Activated CD8-positive, alpha-beta memory T cell treated with anti-CD3 and anti-CD28 coated beads for 24 hours (primary cell): ENCODE measurements at places on chromosomes 5 and 9.

DNA sequence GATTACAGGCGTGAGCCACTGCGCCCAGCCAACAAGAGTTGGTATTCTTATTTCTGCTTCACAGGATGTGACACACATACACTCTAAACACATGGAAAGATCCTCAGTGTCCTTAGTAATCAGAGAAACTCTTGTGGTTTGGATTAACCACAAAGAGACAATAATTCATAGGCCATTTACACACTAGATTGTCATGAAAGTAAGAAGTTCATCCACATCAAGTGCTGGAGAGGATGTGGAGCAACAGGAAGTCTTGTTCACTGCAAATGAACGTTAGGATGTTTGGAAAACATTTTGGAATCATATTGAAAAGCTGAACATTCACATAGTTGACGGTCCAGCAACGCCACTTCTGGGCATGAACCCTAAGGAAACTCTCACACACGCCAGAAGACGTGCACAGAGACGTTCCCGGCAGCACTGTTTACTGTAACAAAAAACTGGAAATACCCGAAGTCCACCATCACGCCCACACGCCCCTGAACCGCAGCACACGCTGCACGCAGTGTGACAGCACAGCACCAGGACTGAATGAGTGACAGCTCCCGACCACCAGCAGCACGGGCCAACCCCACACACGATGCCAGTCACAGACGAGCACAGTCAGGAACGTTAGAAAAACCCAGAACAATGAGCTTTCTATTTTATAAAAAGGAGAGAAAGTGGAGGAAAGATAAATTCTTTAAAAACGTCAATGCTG is 87.6 kb downstream of the COL23A1 start:
- DNase-seq: no peak

DNA sequence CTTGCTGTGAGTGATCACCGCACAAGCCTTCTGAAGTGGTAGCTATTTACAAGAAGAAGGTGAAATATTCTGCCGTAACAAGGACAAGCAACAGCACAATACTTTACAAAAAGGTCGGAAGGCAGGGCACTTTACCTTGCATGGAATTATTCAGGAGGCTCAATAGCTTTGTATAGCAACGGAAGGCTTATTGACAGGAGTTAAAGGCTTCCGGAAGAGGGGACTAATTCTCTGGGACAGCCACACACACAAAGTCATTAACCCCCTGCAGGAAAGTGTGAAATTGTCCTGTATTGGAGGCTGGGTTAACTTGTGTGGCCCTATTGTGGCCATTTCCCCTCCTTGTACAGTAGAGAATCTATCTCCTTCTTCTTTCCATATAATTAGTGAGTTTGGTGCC is 199.3 kb upstream of the SEMA6A start:
- DNase-seq: no peak

- DNase-seq: no peak
These were observed 191.0 kb downstream of the GABBR2 start for GRCh38 chr9:98517761-98518160.

- no peak for DNase-seq
These were observed 26.5 kb downstream of the PPP2R2B start for GRCh38 chr5:146852089-146852488.

GRCh38 chr5:128896675-128897074 is 68.6 kb upstream of the SLC27A6 start:
- no peak for DNase-seq

- no peak for DNase-seq
These were observed 4.3 kb downstream of the ADAMTS16 start for GRCh38 chr5:5144441-5144840.

- DNase-seq: no peak
These were observed 64.6 kb upstream of the SHISAL2B start for GRCh38 chr5:64625678-64626077.

DNA sequence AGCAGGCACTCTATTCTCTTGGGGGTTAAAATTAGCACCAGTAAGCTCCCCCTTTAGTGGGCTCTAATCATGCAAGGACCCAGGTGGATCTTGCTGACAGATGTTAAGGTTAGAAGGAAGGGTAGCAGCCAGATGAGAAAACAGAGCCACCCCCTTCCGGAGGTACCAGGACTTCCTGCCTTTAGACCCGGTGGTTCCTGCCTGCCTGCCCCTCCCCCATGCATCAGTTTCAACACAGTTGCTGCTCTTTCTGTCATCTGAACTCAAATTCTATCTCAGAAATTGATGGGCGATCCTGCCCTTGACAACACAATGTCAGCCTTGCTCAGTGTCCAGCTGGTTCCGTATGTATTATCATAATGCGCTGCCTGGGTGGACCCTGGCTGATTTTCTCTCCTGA is 287.3 kb downstream of the EBF1 start:
- peak; percentile 71 for DNase-seq

- no peak for DNase-seq
These were observed 277.8 kb upstream of the FTMT start for GRCh38 chr5:121573721-121574382.

GRCh38 chr9:87201351-87201751 is 254.0 kb upstream of the GAS1 start:
- DNase-seq: no peak

DNA sequence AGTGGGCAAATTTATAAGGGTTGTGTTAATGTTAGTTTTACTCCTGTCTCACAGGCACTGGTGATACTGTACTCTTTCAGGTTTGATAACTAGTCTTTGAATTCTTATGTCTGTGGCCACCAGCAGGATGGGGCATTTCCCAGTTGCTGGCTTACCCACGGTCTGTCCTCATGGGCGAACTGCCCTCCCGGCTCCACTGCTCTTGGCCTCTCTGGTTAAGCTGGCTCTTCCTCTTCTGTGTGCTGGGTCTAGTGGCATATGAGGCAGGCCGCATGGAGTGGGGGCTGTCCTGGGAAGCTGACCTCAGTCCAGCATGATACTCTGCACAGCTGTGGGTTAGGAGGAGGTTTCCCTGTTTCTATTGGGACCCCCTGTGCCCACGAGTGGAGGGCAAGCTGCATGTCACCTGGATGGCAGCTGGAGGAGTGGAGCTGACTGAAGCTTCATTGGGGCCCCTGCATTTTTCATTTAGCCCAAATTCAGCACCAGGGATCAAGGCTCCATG is 19.5 kb downstream of the PHF2 start:
- no peak for DNase-seq

- no peak for DNase-seq
These were observed 611.9 kb downstream of the IRX1 start for GRCh38 chr5:4207486-4207885.

DNA sequence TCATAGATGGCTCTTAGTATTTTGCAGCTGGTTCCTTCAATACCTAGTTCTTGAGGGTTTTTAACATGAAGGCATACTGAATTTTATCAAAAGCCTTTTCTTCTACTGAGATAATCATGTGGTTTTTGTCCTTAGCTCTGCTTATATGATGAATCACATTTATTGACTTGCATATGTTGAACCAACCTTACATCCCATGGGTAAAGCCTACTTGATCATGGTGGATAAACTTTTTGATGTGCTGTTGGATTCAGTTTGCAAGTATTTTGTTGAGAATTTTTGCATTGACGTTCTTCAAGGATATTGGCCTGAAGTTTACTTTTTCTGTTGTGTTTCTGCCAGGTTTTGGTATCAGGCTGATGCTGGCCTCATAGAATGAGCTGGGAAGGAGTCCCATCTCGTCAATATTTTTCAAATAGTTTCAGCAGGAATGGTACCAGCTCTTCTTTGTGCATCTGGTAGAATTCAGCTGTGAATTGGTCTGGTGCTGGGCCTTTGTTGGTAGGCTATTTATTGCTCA is 49.7 kb downstream of the YIPF5 start:
- DNase-seq: no peak

DNA sequence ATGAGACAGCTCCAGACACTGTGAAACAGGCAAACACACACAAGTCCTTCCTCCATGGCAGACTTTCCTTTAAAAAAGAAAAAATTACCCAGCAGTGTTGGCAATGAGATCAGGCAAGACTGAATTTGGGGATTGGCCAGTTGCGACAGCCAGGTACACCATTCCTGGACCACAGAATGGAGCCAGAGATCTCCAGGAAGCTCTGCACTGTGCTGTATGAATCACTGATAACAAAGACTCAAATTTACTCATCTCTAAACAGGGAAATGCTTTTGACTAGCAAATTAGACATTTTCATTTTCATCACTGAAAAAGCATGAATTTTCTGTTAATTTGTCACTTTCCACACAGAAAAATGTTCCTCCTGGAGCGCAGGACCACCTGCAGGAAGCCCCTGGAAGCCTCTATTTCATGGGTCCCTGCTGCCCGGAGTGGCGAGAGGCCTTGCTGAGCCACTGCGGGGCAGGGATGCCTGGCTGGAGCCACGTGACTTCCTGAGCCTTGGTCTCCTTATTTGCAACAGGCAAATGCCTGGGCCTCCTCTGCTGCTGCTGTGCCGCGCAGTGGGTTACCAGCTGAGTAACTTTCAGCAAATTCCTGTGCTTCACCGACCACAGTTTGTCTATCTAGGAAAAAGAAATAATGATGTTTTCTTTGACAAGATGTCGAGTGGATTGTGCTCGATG is 185.9 kb upstream of the ZNF618 start:
- no peak for DNase-seq

DNA sequence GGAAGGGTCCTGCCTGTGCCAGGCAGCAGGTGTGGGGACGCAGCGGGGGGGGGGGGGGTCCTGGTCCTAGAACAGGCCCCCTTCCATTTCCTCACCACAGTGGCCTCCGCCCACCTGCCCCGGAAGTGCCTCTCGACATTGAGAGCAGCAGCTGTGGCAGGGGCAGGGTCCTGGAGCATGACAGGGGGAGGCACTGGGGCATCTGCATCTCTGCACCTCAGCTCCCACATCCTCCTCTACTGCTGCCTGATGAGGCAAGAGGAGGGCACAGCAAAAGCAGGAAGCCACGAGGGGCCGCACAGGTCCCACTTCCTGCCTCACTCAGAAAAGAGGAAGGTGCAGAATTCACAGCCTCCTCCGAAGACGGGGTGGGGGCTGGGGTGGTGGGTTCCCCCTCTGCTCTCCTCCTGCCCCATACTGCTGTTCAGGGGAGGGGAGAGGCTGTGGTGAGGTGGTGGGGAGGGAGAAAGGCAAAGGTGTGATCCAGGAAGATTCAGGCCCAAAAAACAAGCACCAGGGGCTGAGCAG is 14.8 kb downstream of the AKNA start:
- peak; percentile 91 for DNase-seq

DNA sequence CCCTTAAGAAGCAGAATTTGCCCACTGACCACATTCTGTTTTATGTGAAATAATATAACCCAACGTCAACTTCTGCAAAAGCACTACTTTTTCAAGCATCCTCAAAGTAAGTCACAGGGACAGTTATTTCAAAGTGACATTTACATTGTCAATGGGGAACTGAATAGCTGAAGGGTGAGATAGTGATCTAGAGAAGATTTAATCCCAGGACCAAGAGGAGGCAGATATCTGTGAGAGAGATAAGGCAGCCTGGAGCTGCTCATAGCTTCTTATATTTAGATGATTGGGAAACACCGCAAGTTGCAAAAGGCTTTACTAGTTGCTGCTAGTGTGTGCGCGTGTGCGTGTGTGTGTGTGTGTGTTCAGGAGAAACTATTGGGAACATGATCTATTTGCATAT is 210.4 kb upstream of the RFX3 start:
- DNase-seq: no peak

GRCh38 chr5:6452622-6453504 is 4.2 kb downstream of the UBE2QL1 start:
- DNase-seq: no peak

DNA sequence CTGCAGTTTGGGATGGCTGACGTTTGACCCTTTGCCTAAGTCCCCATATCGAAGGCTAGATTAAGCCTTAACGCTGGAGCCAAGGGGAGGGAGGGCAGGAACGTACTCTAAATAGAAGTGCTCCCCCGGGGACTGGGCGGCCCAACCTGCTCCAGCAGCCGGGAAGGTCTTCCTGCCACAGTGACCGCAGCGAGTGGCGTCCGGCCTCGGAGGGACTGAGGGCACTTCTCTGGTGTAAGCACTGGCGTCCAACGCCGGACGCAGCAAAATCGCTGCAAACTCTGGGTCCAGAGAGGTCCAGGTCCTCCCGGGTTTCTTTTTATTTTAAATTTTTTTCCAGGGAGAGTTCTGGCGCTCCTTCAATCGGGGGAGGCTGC is 505 bp upstream of the ACER2 start:
- no peak for DNase-seq

GRCh38 chr5:156395306-156395675 is 68.3 kb downstream of the SGCD start:
- no peak for DNase-seq

DNA sequence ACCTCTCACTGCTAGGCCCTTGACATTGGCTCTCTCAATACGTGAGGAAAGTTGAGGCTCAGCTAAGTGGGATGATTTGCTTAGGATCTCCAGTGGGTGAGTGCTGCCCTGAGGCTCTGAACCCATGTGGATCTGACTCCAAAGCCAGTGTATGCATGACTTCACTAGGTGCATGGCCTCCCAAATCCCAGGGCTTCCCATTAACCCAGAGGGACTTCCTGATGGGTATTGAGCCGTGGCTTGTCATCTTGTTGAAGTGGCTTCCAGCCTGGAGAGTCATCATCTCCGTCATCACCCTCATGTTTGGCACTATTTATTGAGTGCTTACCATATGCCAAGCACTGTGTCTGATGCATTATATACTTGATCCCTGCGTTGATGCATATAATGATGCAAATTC is 37.3 kb upstream of the TEX48 start:
- DNase-seq: no peak

GRCh38 chr5:168676501-168676900 is 97.3 kb upstream of the PANK3 start:
- DNase-seq: no peak

DNA sequence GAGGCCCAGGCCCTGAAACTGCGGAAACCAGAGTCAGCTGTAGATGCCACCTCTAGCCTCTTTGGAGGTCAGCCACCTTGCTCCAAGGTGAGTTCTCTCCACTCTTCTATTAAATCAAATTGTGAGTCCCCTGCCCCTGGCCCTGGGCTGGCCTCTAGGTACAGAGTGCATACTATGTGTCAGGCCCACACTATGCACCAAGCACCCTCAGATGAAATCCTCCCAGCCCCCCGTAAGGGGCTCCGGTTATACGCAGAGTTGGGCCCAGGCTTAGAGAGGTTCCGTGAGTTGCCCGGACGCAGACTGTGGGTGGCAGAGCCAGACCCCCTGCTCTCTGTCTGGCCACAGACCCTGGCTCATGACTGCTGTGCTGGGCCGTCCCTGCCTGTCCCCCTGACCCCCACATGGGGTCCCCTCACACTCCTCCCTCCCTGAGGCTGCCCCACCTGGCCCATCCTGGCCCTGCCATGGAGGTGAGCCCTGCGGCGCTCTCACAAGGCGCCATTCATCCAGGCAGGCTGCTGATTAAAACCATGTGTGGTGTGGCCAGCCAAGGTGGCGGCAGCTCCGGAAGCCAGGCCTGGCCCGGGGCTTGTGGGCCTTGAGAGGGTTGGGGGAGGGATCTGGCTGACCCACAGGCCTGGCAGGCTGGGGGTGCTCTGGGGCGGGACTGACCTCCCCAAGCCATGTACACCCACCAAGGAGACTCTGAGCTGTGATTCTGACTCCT is 65.5 kb upstream of the SYNPO start:
- DNase-seq: no peak

GRCh38 chr9:91208837-91209236 is 152.9 kb downstream of the AUH start:
- DNase-seq: no peak

GRCh38 chr5:71972777-71973473 is 134.3 kb upstream of the MAP1B start:
- no peak for DNase-seq

- DNase-seq: no peak
These were observed 138.3 kb downstream of the GPBP1 start for GRCh38 chr5:57311921-57312735.
